GM19239 (cell line): ENCODE measurements at places on chromosomes 3 and 15.

- DNase-seq = no peak
Measured at GRCh38 chr3:11481556-11481955, 162.2 kb downstream of the VGLL4 start.

- DNase-seq = no peak
Measured at GRCh38 chr3:153163756-153164550, 1.9 kb downstream of the RAP2B start.

DNA sequence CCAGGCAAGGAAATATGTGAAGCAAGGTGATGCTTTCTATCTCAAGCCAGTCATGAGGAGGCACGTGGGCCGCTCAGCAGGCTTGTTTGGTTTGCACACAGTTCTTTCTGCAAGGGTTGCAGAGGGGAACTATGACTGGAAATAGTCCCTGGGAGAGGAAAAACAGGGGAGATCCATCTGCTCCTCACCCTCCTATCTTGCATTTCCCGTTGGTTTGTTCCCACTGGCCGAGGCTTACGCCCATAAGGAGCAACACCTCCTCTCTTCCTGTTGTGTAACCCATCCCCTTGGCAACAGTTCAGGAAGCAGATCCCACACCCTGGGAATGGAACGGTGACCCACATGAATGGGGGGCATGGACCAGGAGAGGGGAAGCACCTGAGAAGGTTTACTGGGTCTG, 72.1 kb upstream of the MAGI1 start:
- DNase-seq = no peak

DNA sequence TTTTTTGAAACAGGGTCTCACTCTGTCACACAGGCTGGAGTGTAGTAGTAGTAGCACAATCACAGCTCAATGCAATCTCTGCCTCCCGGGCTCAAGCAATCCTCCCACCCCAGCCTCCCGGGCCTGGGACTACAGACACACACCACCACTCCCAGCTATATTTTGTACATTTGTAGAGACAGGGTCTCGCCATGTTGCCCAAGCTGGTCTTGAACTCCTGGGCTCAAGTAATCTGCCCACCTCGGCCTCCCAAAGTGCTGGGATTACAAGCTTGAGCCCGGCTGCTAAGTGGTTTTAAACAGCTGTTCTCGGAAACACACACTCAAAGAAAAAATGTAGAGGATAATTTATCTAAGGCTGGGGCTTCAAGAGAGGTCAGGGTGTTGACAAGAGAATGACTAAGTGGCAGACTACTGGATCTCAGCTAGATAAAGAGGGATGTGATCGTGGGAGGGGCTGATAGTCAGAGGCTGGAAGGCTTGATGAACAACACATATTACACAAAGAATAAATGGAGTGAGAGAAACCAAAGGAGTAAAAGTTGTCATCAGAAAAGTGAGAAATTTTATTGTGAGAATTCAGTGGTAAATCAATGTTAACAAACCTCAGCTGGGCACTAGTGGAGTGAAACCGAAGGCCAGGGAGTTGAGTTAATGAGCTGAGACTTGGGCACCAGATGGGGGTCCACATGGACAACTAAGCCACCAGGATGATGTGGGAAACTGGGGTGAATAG, 6.7 kb downstream of the CCR5AS start:
- DNase-seq = no peak

- peak; percentile 20 for DNase-seq
Measured at GRCh38 chr3:73484656-73485248, 140.0 kb downstream of the PDZRN3 start.

DNA sequence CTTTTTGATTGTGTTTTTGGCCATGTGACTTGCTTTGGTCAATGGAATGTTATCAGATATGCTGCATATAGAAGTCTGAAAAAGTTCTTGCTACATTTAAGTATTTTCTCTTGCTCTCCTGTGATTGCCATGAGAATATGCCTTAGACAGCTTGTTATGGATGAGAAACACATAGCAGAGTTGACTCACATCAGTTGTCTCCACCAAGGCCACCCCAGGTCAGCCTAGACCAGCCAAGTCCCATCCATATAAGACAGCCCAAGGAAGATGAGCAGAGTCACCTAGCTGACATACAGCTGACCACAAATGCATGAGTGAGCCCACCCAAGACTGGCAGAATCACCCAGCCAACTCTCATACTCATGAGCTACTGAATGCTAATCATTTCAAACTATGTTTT, 153.0 kb downstream of the THRB start:
- DNase-seq = no peak

DNA sequence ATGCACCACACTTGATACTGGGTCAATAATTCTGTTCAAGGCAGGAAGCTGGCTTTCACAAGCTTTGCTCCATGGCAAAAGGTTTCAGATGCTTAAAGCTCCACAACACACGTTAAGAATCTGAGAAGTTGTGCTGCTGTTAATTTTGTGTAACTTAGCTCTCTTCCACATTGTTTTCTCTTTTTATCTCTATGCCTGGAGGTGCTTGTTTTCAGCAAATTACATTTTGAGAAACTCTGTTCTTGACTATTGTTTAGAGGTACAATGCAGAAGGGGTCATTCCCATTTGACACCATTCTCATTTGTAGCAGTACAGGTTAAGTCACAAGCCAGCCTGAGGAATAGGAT, 156.0 kb downstream of the FNDC3B start:
- no peak for DNase-seq

DNA sequence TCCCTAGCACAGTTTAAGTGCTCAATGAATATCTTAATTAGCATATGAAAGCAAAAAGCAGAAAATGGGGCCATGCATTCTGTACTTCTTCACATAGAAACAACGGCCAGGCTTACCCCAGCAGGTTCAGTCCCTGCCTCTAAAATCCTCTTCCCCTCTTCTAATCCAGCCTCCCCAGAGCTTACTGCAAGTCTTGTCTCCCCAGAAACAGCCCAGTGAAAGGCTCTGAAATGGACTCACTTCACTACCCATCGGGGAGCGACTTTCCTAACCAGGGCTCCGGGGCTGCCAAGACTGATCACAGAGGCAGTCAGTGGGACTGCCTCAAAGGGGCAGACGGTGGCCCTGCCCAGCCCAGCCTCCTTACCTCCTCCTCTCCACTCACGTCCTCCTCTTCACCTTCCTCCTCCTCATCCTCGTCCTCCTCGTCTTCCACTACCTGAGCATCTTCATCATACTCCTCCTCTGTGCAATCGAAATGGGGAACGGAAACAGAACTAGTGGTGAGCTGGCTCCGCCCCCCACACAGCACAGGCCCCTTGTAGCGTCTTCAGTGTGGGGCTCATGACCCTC, 38.0 kb downstream of the ANP32A start:
- DNase-seq = no peak

DNA sequence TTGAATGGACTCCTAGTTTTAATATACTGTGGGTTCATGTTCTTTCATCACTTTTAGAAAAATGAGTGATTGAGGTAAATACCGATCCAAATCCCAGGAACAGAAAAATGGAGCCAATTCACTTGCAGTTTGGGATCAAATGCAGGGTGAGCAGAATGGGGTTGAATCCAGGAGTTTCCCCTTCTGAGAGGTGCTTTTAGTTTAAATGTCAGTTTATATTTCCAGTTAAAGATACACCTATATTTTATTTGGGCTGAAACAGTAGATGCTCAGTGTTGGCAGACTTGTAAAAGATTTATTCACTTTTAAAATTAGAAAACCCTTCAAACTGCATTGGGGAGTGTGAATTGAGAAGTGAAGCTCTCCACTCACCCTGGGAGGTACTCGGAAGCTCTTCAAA, 2.6 kb downstream of the TRIM71 start:
- DNase-seq = no peak

DNA sequence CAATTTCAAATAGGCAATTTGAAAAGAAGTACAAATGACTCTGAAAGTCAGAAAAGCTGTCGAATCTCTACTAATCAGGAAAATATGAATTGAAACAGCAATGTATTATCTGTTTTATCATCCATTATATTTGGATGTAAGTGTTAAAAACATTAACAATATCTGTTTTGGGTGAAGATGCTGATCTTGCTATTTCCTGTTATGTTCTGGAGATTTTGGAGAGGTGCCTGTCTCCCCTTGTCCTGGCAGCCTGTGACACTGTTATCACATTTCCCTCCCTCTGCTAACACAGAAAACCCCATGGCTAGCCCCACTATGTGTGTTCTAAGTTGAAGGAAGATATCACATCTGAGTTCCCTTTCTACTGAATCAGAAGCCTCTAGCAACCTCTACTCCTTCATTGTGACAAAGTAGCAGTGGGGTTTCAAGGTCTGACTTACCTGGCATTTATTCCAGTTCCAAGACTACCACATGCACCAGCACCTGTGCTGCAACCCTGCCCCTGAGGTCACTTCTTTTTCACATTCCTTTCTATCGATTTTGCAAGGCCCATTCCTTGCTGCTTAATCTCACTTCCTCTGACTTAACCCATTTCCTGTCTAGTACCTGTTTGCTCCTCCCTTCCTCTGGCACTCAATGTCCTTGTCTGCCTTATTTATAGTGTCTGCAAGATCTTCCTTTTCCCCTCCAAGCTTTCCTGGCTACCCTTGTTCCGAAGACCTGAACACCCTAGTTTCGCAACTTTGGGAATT, 95.5 kb upstream of the COL8A1 start:
- DNase-seq = no peak

- DNase-seq = no peak
Measured at GRCh38 chr3:120623727-120624093, 27.6 kb downstream of the NDUFB4 start.

DNA sequence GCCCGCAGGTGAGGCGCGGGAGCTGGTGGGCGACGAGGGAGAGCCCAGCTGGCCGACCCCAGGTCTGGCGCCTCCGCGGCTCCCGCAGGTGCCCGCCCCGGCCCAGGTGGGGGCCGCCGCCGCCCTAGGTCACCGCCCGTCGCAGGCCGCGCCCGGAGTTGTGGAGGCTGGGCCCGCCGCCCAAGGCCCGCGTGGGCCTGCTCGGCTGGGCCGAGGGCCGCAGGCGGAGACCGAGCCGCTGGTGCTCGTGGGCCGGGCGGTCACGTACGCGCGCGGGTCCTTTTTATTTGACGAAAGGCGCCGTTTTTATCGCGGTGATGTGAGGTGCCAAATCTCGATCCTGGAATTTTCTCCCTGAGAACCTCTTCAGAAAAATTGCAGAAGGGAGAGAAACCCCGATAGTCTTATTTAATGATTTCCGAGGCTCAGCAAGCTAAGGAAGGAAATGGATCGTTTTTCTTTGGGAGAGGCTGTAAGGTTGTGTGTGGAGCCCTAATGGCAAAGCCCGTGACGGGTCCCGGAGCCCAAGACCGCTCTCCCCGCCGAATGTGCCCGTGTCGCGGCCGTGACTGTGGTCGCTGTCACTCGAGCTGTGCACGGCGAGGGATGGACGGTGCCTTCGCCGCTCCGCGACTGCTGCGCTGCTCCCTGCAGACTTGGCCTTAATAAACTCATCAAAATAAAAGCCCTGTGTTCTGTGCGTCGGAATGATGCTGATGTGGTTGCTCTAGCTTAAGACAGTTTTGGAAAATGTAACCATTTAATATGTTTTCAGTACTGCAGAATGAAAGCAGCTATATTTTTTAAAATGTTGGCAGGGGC, 612 bp downstream of the APPL1 start:
- peak; percentile 26 for DNase-seq

DNA sequence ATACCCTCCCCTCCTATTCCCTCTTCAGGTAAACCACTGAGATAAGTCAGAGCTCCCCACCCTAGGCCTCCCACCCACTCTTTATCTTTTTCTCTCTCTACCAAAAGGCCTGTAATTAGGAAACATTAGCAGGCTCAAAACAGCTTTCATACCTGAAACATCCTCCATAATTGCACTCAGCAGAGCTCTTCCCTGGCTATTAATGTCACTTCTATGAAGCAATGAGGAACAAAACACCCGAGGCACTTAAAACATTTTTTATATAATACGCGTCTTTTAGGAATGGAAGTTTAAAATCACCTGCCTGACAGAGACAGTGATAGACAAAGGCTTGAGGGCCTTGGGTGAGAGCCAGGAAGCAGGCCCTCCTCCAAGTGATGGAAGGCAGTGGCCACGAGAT, 138.9 kb downstream of the EPHB1 start:
- no peak for DNase-seq

DNA sequence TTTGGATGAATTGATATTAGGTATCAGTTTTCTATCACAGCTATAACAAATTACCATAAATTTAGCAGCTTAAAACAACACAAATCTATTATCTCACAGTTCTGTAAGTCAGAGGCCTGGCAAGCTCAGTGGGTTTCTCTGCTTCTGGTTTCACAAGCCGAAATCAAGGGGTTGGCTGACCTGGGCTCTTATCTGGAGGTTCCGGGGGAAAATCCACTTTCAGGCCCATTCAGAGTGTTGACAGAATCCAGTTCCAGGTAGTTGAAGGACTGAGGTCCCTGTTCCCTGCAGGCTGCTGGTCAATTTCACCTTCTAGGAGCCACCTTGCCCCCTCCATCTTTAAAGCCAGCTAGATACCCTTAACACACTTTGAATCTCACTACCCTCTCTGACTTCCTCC, 11.1 kb upstream of the HHATL start:
- DNase-seq = no peak

- no peak for DNase-seq
Measured at GRCh38 chr15:89442155-89442554, 54.2 kb downstream of the RHCG start.

DNA sequence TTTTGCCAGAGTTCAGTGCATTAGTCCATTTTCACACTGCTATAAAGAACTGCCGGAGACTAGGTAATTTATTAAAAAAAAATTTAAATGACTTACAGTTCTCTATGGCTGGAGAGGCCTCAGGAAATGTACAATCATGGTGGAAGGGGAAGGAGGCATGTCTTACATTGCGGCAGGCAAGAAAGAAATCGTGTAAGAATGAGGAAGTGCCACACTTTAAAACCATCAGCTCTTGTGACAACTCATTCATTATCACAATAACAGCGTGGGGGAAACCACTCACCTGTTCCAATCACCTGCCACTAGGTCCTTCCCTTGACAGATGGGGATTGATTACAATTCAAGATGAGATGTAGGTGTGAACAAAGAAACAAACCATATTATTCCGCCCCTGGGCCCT, 1361.4 kb downstream of the NSUN3 start:
- no peak for DNase-seq

DNA sequence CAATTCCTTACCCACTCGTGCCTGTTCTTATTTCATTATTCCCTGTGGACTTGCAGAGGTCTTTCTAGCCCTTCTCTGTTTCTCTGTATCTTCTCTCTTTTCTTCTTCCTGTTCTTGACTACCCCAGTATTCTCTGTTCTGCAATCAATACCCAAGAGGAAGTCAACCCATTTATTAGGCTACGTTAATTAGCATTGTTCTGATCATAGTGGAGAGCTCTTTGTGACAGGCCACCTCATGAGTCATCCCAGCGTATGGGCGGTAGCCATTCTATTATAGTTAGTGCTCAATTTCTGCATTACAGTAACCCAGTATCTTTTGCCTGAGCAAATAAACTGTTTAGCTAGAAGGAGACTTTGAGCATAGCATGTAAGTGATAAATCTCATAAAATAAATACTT, 259.5 kb upstream of the GRM7 start:
- DNase-seq = no peak

- DNase-seq = no peak
Measured at GRCh38 chr15:47485419-47485818, 231.9 kb upstream of the SEMA6D start.

GRCh38 chr3:131605916-131606315, 103.1 kb upstream of the MRPL3 start:
- DNase-seq = no peak
